NCI-H1105 treated with DMSO at 0.1 percent for 48 hours (cell line): ENCODE measurements at places on chromosomes 16 and 17.

DNA sequence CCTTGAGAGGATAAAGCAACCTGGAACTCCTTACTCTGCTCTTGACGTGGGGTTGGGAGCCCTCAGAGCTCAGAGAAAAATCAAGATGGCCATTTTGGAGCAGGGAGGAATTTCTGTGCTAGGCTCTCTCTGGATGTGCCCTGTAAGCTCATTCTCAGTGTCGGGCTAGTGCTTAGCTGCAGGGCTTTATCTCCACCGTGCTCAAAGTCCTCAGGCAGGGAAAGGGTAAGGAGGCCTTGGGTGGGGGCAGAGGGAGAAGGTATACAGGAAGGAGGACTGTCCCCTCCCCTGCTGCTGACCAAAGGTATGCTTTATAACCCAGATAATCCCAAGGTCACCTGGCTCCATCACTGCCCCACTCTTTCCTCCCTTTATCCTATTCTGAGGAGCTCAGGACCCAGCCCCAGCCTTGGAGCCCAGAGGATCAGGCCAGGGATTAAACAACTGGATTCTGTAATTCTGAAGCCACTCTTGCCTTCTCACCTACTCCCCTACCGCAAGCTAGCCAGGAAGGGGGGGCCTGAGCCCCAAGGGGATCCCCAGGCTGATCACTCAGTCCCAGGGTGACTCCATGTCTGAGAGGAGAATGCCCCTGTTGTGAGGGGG is 1.1 kb downstream of the DHRS11 start:
- no peak for DNase-seq

DNA sequence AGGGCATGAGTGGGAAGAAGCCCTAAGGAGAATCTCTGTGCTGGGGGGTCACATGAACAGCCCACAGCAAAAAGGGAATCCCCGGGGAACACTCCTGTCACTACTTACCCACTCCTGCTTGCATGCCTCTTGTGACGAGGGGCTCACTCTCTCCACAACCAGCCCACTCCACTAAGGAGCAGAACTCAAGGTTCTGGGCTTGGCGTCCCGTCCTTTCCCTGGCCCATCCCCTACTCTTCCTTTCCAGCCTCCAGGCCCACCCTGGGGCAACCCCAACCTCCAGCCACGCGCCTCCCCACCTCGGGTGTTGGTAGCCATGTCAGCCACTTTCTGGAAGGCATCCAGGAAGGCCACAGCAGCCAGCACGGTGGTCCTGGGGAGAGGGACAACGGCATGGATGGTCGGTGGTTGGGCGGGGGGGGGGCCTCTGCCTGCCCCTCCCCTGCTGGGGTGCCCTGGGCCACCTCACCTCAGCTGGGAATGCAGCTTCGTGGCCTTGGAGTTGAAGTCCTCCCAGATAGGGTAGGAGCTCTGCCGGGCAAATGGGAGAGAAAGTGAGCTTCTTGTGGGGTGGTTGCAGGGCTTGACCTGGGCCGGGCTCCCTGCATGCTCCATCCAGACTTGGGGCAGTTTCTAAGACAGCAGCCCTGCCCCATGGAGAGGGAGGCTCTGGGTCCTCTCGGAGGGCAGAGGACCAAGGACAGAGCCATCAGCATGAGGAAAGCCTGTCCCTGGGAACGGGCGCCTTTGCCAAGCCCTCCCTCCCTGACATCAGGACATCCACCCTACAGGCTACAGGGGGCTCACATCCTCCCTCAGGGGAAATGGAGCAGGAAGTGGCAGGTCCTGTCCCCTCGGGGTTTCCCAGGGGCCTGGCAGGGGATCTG is 5.1 kb downstream of the MTSS2 start:
- no peak for DNase-seq

DNA sequence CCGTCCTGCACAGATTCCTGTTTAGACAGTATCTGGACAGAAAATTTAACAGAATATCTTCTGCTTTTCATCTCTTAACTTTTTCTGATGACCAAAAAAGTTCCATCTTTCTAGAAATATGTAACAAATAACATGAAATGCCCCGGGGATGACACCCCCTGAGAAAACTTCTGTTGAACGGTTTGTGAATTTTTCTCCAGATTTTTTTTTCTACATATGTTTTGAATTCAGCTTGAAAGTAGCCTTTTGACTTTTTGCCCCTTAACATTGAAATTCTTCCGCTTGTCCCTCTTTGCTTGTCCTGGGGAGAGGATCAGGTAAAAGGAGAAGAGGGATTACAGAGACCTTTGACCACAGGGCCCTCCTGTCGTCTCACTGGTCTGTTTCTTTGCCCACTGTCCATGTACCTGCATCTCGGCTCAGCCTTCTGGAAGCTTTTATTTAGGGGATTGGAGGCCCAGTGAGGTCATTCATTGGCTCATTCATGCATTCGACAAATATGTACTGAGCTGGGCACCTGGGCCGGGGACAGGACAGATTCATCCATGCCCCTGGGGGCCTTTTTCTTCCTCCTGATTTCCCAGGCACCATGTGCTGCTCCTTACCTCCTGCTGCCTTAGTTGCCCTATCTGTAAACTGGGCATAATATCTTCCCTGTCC is 19.6 kb upstream of the CPNE2 start:
- DNase-seq, result no peak

- no peak for DNase-seq
These were observed 1.6 kb downstream of the HBA1 start for GRCh38 chr16:177981-178667.

DNA sequence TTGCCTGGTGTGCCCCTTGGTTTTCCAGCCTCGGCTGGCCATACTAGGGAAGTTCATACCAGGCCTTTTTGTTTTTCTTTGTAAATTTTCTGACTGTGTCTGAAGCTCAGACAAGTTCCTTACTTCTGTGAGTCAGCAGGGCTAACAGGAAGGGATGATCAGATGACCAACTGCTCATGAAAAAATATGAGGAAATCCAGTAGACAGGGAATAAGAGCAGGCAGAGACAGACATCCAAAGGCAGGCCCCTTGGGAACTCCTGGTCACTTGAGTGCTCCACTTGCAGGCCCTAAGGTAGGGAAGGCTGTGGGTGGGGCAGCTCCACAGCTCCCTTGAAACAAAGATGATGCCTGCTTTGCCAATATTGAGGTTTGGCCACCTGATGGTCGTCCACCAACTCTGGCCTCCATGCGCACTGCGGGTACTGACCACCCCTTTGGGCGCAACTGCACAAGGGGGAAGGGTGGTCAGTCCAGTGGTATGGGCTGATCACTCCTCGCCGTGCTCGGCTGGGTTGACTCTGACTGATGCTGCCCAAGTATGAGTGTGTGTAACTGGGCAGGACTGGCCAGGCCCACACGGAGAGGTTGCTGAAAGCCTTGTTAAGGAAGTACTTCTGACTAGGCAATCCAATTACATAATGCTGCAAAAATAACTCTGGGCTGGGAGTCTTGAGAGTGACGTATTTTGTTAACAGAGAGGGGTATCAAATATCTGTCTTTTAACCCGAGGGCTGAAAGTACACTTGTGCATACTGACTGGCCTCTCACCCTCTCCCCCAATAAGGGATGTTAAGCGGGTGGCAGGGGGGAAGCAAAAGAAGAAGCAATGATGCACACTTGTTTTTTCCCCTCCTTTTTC is 20.8 kb upstream of the ZFHX3 start:
- no peak for DNase-seq

DNA sequence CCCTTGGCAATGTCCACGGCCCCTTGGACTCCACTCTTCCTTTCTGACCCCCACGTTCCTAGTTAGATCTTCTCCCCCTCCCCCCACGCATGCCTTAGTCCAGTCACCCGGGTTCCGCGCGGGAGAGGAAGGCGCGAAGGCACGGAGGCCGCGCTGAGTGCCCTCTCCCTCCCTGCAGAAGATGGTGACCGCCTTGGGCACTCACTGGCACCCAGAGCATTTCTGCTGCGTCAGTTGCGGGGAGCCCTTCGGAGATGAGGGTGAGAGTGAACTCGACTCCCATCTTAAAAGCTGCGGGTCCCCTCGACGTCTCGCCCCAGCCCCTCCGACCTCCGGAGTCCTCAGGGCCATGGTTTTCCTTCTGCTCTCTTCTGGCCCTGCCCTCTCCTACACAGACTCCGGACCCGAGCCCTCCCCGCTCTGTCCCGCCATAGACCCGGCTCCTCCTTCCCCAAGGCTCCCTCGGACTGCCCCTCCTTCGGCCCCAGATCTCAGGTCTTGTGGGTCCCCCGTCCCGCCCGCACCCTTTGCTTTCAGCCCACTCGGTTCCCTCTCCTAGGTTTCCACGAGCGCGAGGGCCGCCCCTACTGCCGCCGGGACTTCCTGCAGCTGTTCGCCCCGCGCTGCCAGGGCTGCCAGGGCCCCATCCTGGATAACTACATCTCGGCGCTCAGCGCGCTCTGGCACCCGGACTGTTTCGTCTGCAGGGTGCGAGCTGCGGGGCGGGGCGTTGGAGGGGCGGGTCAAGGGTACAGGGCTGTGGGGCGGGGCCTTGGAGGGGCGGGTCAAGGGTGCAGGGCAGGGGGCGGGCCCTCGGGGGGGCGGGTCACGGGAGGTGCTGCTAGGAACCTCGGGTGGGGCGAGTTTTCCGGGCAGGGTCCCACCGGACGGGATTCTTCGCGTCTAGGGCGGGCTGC is 4.6 kb downstream of the TGFB1I1 start:
- DNase-seq, result no peak

GRCh38 chr17:43019418-43019817 is 2.8 kb downstream of the VAT1 start:
- no peak for DNase-seq

- peak; percentile 48 for DNase-seq
These were observed 6.9 kb downstream of the DOK4 start for GRCh38 chr16:57479205-57479975.

DNA sequence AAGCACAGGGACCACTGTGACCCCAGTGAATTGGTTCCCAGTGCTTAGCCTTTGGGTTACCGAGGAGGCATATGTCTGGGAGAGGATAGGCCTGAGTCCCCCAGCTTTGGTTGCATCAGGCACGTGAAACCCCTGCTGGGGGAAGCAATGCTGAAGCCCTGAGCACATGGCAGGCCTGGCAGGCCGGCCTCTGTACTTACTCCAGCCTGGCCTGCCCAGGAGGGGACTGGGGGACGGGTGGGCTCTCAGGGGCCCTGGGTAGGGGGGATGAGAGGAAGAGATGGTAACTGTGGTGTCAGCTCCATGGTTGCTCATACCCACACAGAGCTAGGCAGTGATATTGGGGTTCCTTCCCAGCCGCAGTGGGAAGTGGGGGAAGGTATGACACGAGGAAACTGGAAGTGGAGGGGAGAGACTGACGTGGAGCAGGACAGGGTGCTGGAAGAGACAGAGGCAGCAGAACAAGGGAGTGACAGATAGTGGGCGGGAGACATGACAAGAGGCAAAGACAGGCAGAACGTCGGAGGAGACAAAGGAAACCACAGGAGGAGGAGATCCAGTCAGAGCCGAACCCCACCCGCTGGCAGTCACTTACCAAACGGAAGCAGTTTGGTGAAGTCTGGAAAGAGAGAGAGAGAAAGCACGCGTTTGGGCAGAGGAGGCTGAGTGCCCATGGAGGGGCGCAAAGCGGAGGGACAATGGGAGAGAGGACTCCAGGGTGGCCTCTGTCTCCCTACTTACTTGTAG is 9.1 kb downstream of the TMEM208 start:
- no peak for DNase-seq

DNA sequence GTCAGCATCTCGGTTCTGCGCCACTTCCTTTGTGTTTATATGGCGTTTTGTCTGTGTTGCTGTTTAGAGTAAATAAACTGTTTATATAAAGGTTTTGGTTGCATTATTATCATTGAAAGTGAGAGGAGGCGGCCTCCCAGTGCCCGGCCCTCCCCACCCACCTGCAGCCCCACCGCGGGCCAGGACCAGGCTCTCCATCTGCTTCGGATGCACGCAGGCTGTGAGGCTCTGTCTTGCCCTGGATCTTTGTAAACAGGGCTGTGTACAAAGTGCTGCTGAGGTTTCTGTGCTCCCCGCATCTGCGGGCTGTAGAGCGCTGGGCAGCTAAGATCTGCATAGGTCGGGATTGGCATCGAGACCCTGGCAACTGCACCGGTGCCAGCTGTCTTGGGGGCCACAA is 8.2 kb upstream of the BAIAP3 start:
- DNase-seq, result no peak

DNA sequence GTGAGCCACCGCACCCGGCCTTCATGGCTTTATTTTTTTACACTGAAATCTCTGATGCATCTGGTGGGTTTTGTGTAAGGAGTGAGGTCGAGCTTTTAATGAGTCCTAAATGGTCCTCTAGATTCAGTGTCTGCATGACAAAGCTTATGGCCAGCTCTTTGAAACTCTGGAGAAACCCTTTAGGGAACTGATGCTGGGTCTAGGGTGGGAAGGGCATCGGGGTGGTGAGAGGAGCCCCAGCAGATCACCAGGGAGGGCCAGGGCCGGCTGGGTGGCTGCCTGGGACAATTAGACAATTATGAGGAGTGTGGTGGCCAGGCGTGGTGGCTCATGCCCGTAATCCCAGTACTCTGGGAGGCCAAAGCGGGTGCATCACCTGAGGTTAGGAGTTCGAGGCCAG is 93.9 kb downstream of the SEC14L1 start:
- DNase-seq, result no peak

- DNase-seq, result no peak
These were observed 12.2 kb downstream of the PRKCB start for GRCh38 chr16:23847948-23848347.

DNA sequence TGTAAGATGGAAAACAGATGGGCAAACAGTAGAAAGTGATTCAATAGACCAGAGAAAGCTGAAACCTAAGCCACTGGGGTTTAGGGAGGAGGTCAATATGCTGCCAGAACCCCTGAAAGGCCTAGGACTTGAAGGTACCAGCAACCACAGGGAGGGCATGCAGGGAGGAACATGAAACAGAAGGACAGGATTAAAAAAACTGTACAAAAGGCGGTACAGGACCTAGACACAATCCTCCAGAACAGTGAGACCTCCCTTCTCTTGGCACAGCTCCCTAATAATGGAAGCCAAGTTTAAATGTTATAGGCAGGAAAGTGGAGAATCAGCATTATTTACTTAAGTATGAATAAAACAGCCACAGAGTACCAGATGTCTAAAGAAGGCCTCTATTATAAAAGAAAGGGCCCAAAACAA is 105.5 kb downstream of the SPAG9 start:
- DNase-seq, result peak; percentile 10

- no peak for DNase-seq
These were observed 249.3 kb downstream of the MRTFB start for GRCh38 chr16:14320406-14320805.

DNA sequence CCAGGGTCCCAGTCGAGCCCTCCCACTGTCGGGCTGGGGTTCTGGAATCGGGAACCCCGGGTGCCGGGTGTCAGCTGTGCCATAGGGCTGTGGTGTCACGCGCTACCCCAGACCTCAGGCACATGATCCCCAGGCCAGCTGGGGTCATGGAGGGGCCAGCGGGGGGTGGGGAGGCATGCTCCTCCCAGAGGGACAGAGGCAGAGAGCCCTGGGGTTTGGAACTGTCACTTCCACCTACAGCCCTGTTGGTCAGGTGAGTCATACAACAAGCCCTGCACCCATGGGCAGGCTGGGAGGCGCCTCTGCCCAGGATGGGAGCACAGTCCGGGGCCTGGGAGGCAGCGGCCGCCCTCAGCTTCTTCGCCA is 63.0 kb downstream of the BAIAP2 start:
- no peak for DNase-seq
